ENCODE measurements at places on chromosomes 3 and 15.

- no peak for DNase-seq
Measured at GRCh38 chr15:49718234-49718633, 97.4 kb downstream of the DTWD1 start.

DNA sequence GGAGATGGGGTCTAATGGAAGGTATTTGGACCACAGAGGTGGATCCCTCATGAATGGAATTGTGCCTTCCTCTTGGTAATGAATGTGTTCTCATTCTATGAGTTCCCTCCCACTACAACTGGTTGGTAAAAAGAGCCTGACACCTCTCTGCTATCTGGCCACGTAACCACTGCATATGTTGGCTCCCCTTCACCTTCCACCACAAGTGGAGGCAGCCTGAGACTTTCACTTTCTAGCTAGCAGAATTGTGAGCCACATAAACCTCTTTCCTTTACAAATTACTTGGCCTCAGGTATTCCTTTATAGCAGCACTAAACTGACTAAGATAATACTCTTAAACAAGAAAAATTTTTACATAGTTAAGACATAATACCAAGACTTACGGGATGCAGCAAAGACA lies 155.3 kb downstream of the NR1I2 start:
- no peak for DNase-seq

- no peak for DNase-seq
Measured at GRCh38 chr3:169894110-169894509, 17.3 kb upstream of the SAMD7 start.

DNA sequence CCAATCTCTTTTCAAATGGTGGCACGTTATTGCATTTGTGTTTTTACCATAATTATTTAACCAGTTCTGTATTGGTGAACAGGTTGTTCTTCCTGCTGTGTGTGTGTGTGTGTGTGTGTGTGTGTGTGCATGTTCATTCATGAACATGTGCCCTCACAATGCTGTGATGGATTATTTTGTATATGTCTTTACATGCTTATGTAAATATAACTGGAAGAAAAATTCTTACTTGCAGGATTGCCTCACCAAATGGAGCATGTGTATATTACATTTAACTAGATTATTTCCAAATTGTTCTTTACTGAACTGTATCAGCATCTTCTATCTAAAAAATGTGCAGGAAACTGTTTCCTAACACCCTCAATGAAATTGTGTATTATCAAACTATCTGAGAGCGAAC lies 175.2 kb upstream of the ZPLD1 start:
- DNase-seq = no peak

- DNase-seq = no peak
Measured at GRCh38 chr15:100849855-100850218, 29.8 kb upstream of the ALDH1A3 start.

DNA sequence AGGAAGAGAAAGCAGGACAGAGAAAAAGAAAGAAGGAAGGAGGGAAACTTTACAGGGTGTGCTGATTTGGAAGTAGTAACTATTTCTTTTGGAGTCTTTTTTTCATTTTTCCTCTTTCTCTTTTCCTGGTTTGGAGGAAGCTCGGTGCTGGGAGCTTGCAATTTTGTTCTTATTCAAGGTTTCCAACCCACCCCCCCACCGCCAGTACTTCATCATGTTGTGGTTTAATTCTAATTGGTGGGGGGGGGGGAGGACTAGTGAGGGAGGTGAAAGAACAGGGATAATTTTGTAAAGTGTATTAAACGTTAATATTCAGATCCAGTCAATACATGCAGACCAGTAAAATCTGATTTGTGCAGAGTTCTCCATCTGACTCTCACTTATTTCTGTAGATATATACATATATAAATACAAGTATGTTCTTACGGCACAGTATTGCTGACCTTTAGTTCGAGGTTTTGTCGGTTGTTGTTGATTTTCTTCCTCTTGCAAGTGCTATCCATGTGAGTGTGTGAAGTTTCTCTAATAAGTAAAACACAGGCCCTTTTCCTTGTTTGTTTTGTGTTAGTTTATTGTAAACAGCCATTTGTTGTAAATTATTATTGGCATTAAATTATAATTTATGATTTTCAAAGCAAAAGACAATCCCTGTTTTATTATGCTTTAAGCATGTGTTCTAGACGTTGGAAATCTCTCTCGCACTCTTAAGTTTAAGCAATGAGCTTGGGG lies 9.3 kb downstream of the NR2F2 start:
- DNase-seq = no peak

DNA sequence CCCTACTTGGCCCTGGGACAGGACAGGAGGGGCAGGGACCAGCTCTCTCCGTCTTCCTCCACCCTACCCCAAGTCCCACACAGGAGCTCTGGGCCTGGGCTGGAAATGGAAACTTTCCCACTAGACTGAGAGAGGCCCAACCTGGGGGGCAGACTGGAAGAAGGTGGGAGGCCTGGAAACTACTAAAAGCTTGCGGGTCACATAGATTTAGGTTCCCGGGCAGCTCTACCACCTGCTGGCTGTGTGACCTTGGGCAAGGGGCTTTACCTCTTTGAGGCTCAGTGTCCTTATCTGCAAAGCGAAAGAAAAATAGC lies 49.9 kb upstream of the CCDC174 start:
- no peak for DNase-seq

DNA sequence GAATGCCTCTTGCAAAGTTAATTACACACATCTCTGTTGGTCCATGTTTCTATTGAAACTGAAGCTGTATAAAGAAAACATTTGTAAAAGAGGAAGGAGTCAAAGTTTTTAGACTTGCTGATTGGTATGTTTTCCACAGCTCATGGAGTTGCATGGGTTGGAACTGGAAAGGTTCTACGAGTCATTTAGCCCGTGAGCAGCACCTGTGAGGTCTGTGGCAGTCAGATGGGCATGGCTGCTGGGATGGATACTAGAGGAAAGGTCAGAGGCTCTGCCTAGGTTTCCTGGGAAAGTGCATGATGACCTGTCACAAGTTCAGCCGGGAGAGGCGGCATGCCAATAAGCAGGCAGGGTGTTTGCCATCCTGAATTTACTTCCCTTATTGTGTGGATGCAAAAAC lies 155.4 kb downstream of the CACNA1D start:
- DNase-seq = no peak

DNA sequence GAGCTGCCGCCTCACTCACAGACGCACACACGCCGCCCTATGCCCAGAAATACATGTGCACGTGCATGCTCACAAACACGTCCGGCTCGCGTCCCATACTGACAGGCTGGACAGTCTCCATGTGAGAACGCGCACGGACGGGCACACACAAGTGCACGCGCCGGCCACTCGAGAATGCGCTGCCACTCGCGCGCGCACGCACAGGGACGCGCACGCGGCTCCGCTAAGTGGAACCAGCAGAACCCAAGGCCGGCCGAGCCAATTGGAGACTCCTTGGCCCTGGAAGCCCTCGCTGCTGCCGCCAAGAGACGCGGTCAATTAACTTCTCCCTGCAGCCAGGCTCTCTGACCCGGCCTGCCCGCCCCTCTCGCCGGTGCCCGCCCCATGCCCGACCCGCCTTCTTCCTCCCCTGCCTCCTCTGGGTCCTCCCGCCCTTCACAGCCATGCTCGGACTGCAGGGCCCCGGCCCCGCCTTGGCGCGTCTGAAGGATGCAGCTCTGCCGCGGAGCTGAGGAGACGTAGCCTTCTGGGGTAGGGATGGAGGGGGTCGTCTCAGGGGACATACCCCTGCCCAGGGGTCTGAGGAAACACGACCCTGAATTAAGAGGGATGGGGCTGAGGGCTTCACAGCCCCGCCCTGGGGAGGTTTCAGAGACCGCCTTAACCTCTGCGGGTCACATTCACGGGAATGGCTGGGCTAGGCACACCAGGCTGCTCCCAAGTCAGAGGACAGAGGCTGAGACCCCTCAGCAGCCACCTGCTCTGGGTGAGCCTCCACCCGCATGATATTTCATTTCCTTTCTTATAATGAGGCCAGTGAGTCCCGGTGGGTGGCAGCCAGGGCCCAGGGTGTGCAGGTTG lies 15.0 kb downstream of the PTH1R start:
- no peak for DNase-seq

DNA sequence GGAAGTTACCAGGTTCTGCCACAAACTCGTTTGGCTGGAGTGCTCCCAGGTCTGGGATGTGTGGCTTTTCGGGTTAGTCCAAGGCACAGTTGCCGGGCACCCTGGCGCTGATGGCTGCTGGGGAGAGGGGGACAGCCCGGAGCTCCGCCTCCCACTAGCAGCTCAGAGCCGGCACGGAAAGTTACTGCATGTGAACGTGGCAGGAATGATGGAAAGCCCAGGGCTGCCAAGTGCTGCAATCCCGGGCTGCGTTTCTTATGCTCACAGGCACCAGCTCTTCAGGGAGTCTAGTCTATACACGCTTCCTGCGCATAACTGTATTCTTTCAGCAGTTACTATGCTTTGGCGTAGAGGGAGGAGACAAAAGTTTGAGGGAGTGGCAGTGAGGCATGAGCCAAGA lies 141.8 kb upstream of the ICE2 start:
- DNase-seq = no peak

DNA sequence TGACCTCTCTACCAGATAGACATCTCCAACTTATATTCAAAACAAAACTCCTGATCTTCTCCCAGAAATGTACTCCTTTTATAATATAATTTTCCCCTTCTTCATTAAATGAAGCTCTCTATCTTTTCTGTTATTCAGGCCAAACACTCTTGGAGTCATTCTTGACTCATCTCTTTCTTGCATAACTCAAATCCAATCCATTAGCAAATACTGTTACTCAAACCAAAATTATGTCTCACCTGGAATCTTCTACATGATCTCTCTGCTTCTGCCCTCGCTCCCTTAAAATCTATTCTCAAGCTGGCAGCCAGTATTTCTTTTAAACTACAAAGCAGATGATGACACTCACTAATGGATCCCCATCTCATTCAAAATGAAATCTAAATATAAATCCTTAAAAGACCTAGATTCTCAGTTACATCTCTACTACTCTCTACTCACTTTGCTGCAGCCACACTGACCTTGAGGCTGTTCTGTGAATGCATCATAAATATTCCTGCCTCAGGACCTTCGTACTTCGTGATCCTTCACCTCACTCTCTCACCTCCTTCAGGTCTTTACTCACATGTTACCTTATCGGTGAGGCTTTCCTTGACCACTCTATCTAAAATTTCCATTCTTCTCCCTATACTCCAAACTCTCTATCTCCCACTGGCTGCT lies 160.9 kb downstream of the TBC1D5 start:
- DNase-seq = no peak

- no peak for DNase-seq
Measured at GRCh38 chr3:111283165-111283564, 211.5 kb downstream of the NECTIN3 start.

GRCh38 chr3:107414325-107414964 lies 37.2 kb downstream of the CCDC54 start:
- no peak for DNase-seq
